Lung (tissue), 17 donors: ENCODE measurements at places on chromosomes 2 and 18. TPM values are rescaled to one million over a fixed set of nuclear protein-coding genes. Genes with fewer than 3 reads are reported as not detected.

The ZBTB7C gene
- polyA plus RNA-seq: 3.2 TPM

The DNAJC5G gene
- not detected for polyA plus RNA-seq

The SPP2 gene
- not detected for polyA plus RNA-seq

GRCh38 chr18:59180150-59180845 is 39.7 kb upstream of the GRP start:
- peak; percentile 11 for DNase-seq

The CENPA gene
- polyA plus RNA-seq: 0.96 TPM

- DNase-seq: no peak
Measured at GRCh38 chr2:25920786-25921415, 42.6 kb upstream of the ASXL2 start.

GRCh38 chr18:1522249-1522615 is 617.6 kb downstream of the ADCYAP1 start:
- DNase-seq: no peak

- no peak for DNase-seq
Measured at GRCh38 chr18:6746386-6746960, 17.0 kb downstream of the ARHGAP28 start.

GRCh38 chr2:66270247-66270646 is 164.7 kb upstream of the MEIS1 start:
- no peak for DNase-seq

The OBSL1 gene
- 58.4 TPM for polyA plus RNA-seq

GRCh38 chr18:29218091-29218490 is 1041.2 kb upstream of the CDH2 start:
- DNase-seq: no peak

DNA sequence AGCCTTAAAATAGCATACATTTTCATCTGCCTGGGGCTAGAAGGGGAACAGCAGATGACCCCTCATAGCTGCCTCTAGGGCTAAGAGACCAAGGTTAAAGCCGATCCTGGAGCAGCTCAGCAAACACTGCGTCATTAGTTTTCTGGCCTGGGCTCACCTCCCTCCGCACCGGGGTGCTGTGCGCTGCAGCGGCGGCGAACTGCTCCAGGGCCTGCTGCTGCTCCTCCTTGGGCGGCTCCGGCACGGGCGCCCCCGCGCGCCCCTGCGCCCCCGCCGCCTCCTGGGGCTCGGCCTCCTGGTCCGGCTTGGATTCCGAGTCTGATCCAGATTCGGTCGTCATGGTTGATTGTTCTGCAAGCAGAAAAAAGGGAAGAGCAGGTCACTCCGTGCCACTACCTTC is 55.0 kb downstream of the EPB41L3 start:
- DNase-seq: no peak

DNA sequence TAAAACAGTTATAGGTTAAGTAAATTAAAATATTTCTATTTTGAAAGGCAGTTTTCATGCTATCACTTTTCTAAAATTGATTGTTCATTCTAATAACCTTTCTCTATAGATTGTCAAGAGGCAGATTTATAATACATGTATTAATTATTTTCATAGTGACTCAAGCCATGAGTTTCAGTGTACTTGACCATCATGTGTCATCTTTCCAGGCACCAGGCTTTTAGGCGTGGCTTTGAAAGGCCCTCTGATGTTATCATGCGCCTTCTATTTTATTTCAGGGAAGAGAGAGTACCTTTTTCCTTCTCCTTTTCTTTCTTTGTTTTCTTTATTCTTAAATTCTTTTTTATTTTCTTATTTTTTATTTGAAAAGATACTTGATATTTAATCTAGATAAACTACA is 128.3 kb upstream of the ETAA1 start:
- no peak for DNase-seq

The SCN1A gene
- 10.4 TPM for polyA plus RNA-seq

The GLI2 gene
- 1.1 TPM for polyA plus RNA-seq

DNA sequence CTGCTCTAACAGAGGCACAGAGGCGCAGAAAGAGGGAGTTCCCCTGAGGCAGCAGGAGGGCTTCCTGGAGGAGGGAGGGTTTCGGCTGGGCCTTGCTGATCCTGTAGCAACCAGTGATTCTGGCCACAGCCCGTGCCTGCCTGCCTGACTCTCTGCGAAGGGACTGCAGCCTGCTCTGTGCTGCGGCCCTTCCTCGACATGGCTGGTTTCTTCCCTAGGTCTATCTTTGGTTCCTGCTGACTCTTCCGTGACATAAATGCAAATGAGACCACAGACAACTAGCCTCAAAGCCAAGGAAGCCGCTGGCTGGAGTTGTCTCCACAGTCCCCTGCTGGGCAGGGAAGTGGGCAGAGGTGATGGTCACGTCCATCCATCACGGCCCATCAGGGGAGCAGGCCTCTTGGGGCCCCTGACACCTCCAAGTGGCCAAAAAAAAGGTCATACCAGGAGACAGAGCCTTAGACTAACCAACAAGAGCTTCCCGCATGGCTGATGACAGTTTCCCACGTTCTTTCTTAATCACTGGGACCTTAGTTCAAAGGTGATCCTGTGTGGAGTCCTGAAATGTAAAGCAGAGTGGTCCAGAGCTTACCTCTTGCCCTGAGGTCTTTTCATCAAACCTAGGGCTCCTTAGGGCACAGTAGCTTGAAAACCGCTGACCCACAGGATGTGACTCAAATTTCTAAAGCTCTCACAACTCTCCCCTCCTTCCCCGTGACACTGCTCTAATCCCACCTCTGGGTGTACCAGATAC is 55.3 kb downstream of the HS1BP3 start:
- no peak for DNase-seq

The EMILIN1 gene
- polyA plus RNA-seq: 74.1 TPM

DNA sequence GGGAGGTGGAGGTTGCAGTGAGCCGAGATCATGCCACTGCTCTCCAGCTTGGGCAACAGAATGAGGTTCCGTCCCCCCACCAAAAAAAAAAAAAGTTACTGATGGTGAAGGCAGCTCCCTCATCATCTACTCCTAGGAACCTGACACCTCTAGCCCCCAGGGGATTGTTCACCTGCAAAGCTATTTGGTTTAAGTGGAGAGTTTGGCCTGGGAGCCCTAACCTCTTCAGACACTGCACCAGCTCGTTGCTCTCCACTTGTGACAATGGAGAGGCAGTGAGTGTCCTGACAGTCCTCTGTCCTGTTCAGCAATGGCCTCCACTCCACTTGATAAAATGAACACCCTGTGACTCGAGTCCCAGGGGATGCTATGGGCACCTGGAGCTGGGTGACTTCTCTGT is 43.5 kb downstream of the ATP6V1C2 start:
- no peak for DNase-seq

- DNase-seq: no peak
Measured at GRCh38 chr2:96369186-96369585, 33.6 kb downstream of the NCAPH start.

The TEKT4 gene
- 0.96 TPM for polyA plus RNA-seq

DNA sequence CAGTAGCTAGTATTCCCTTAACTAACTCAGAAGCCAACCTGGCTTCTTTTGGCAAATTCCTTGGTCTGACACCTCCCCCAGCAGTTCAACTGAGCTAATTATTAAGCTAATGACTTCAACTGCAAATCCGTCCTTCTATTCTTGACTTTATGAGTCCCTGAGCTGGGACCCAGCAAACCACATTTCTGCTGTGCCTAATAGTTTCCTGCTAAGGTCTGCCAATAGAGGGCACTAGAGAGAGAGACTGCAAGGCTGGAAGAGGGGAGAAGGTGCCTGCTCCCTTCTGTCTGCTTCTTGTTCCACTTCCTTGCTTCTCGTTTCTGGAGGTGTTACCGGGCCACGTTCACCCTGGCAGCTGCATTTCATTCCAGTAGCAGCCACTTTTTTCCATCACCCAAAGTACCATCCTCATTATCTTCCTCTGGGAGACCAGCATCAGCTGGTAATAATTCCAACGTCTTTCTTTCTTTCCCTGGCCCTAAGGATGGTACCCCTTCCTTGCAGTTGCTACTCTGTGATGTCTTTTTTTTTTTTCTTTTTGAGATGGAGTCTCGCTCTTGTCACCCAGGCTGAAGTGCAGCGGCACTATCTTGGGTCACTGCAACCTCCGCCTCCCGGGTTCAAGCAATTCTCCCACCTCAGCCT is 352.0 kb downstream of the TNS1 start:
- peak; percentile 69 for DNase-seq

The UGT1A5 gene
- not detected for polyA plus RNA-seq

The RNF125 gene
- 1.4 TPM for polyA plus RNA-seq

GRCh38 chr2:232908695-232909094 is 38.6 kb downstream of the SNORC start:
- DNase-seq: no peak

The SPC25 gene
- polyA plus RNA-seq: 0.77 TPM

DNA sequence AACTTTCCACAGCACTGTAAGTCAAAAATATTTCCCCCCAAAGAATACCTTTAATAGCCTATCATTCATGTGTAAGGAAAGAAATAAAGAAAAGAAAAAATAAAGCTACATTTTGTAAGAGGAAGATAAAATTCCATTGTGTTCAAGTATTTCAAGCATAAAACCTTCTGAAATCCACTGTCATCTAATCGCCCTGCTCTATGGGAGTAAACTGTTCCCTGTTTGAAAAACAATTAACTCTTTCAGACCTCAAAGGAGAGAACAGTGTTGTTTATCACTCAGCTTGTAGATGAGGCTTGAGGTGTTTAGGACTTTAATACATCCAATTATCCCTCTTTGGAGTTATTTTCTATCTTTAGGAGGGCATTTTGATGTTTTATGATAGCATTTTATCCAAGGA is 112.2 kb upstream of the REG3G start:
- no peak for DNase-seq

The CIB4 gene
- polyA plus RNA-seq: not detected

- no peak for DNase-seq
Measured at GRCh38 chr2:226904592-226904991, 68.7 kb downstream of the RHBDD1 start.

- DNase-seq: peak; percentile 97
Measured at GRCh38 chr2:237427769-237428506, 14.0 kb upstream of the COL6A3 start.

GRCh38 chr2:234569776-234570430 is 73.0 kb upstream of the ARL4C start:
- DNase-seq: no peak

DNA sequence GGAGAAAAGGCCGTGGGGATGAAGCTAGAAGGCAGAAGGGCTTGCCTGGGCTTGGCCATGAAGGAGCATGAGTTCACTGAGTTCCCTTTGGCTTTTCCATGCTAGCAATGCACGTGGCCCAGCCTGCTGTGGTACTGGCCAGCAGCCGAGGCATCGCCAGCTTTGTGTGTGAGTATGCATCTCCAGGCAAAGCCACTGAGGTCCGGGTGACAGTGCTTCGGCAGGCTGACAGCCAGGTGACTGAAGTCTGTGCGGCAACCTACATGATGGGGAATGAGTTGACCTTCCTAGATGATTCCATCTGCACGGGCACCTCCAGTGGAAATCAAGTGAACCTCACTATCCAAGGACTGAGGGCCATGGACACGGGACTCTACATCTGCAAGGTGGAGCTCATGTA is 2.9 kb downstream of the CTLA4 start:
- no peak for DNase-seq

DNA sequence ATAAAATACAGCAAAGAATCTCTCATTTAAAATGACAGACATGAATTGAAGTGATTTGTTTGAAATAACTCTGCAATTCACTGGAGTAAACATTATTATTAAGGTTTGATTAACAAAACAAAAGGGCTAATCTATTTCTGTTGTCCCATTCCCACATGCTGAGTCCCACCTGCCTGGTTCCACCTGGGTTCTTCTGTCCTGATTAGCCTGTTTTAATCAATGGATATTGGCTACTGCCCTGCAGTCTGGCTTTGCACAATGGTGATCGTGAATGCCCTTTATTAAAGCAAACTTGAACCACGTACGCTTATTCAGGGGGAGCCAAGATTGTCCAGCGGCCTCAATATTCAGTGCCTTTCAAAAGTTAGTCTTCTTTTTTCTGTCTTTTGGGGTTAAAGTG is 72.8 kb upstream of the CDH19 start:
- no peak for DNase-seq

DNA sequence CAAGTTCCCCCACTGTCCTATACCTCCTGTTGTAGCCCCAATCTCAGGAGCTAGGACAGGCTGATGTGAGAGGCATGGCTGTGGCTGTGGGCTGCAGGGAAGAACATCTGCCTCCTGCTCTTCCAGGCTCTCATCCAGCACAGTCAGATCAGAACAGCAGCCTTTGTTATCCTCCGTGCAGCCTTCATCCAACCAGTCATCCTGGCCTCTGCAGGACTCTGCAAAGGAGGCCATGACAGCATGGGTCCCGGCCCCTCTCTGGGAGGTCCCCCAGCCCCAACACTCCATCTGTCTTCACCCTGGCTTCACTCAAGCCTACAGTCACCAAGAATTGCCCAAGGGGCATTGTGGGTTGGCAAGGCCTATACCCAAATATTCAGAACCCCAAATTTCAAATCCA is 223.2 kb upstream of the COPS8 start:
- no peak for DNase-seq

GRCh38 chr2:112593736-112594135 is 9.3 kb downstream of the CHCHD5 start:
- DNase-seq: no peak
